Stimulated activated CD8-positive, alpha-beta memory T cell treated with anti-CD3 and anti-CD28 coated beads, Interleukin-15, amount 100 ng/mL, for 4 hours (primary cell): ENCODE measurements at places on chromosomes 1 and 21.

- no peak for DNase-seq
These were observed 274.2 kb downstream of the GRIK3 start for GRCh38 chr1:36760081-36760480.

GRCh38 chr1:91635763-91636162 lies 135.1 kb downstream of the CDC7 start:
- no peak for DNase-seq

GRCh38 chr1:87743256-87743655 lies 414.6 kb downstream of the LMO4 start:
- DNase-seq = no peak

GRCh38 chr1:66752000-66752592 lies at the start of gene DYNLT5:
TSS of gene DYNLT5 (plus strand) at chr1:66752459. CDS start at chr1:66754659, 2,200 bp downstream.
- DNase-seq = no peak

DNA sequence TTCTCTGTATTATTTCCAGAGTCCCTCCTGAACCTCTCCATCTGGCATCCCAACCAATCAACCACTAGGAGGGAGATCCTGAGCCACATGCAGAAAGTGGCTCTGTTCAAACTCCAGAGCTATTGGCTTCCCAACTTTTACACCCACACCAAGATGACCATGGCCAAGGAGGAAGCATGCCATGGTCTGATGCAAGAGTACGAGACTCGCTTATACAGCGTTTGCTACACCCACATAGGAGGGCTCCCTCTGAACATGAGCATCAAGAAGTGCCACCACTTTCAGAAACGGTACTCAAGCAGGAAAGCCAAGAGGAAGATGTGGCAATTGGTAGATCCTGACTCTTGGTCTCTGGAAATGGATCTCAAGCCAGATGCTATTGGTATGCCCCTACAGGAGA lies 23.6 kb downstream of the RGSL1 start:
- no peak for DNase-seq

DNA sequence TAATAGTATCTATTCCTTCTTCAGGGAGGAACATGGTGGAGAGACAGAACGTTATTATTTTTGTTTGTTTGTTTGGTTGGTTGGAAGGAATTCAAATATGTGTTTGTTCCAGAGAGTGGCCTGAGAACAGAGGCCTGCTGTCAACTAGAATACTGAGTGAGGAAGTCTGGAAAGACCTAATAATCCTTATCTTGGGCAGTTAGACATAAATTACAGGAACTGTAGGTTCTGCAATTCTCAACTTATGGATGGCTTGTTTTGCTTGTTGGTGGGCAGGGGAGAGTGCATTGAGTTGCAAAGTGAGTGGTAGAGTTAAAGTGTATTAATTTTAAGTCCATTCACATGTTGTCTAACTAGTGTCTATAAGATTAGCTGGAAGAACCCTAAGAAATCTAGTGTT lies 197.6 kb downstream of the BACH1 start:
- DNase-seq = no peak

- DNase-seq = no peak
These were observed 9.9 kb upstream of the CFHR4 start for GRCh38 chr1:196877964-196878363.
